Right ventricle myocardium inferior (tissue), 1 donor: ENCODE measurements at places on chromosomes 12 and 14. TPM values are rescaled to one million over a fixed set of nuclear protein-coding genes. Genes with fewer than 3 reads are reported as not detected.

DNA sequence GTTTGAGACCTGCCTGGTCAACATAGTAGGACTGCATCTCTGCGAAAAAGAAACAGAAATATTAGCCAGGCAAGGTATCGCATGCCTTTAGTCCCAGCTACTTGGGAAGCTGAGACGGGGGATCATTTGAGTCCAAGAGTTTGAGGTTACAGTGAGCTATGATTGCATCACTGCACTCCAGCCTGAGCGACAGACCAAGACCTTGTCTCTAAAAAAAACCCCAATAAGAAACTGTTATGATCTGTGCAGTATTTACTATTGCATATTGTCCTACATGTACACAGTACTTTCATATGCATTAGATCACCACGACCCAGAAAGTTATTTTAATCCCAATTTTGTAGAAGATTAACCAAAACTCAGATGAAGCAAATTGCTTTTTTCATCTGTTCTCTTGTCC is 187.5 kb downstream of the PCNX1 start:
- DNase-seq, result no peak

DNA sequence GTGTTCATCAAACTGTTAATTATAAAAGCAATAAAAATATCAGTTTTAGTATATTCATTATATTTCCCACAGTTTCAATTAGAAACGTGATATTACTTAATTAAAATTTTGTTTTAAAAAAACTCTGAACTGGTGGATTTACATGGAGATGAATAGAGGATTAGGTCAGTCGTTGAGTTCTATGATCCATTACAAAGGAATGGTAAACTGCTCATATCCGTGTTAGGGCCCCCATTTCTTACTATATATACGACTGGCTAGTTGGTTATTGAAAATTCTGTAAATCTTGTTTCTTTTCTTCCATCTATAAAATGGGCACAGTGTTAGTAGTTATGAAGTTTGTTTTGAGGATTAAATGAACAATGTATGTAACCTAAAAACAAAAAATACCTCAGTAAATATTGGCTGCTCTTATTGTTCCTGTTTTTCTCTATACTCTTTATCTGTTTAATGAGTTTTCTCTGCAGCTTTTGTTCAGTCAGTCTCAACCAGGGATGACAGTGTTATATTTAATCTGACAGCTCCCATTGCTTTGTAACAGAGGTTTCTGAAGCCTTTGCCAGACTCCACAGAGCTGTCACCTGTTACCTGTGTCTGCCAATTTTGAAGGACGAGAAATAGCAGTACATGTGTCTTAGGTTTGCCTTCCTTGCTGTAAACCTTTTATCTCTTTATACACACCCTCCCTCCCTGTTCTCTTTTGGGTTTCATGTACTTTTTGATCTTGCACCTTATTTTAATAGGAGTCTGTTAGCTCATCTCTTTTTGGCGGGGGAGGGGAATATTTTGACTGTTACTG is 41.5 kb downstream of the FRS2 start:
- no peak for DNase-seq

DNA sequence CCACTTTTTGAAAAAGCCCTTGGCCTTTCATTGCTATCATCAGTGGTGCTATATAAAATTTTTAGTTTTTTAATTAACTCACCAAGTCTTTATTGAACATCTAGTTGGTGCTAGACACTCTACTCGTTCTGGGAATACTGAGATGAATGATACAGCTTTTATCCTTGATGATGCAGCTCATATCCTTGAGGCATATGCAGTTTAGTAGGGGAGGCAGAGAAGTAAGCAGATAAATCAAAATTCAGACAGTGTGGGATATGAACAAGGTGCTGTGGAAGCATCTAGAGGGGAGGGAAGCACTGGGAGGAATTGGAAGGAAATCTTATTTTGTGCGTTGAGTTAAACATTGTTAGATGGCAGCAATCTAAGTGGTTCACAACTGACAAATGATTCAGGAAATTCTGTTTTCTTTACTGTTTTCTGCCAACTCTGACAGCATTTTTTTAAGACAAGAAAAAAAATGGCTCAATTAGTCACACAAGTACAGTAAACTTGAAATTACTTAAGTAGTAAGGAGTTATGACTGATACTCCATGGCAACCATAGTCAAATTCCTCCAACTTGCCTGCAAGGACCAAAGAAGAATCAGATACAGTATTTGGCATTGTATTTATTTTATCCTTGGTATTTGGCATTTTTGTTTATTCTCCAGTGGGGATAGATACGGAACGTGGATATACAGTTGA is 119.2 kb downstream of the TMTC2 start:
- no peak for DNase-seq

DNA sequence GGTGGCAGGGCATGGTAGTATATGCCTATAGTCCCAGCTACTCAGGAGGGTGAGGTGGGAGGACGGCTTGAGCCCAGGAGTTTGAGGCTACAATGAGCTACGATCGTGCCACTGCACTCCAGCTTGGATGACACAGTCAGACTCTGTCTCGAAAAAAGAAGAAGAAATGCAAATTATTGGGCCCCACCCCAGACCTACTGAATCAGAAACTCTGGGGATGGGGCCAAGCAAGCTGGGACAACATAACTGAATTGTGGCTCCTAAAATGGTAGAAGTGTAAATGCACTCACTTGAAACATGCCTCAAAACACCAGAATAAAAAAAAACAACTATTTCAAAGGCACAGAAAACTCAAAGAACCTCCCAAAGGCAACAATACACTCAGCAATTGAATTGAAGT is 37.0 kb downstream of the CIT start:
- no peak for DNase-seq

GRCh38 chr12:14803011-14803829 is at the start of the genes C12orf60 and WBP11:
C12orf60 (plus strand) TSS chr12:14803670; CDS start chr12:14822936, 19,266 bp downstream.
WBP11 (minus strand) TSS chr12:14803478; CDS start chr12:14801383, 2,095 bp downstream.
- peak; percentile 95 for DNase-seq

DNA sequence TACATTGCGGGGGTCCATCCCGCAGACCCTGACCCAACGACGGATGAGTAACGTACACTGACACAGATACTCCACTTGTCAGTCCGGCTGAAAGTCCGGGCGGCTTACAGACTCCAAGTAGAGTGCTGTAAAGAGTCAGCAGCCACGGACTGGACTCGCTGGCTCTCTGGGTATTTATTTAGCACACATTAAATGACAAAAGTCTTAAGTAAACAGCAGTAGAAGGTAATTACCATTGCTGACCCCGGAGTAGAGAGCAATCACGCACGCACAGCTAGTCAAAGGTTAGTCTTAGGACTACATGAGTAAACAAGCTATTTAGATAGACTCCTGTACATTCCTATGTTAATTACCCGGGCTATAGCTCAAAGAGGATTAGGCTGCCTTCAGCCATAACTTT is 780.9 kb downstream of the RPS29 start:
- no peak for DNase-seq

DNA sequence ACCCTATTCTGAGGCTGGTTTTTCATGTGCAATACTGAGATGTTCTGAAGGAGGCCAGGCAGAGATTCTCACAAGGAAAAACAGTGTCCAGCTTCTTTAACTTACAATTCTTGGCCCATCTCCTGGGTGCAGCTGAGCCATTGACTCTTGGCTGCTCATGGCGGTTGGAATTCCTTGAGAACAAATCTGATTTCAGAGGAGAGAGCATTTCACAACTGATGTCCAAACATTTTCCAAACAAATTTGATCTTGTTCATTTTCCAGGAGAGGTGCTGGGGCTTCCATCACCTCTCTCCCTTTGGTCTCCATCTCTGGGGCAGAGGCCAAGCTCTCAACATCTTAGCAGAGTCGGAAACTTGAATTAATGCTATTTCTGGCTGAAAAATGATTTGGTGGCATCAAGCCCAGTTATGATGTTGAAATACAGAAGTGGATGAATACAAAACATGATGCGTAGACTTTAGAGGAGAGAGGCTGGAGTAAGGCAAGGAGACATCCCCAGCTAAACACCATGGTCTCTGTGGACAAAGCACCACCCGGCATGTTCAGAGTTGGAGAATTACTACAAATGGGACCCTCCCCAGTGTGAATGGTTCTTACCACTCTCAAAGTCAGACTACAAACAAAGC is 593.0 kb downstream of the VRK1 start:
- no peak for DNase-seq

DNA sequence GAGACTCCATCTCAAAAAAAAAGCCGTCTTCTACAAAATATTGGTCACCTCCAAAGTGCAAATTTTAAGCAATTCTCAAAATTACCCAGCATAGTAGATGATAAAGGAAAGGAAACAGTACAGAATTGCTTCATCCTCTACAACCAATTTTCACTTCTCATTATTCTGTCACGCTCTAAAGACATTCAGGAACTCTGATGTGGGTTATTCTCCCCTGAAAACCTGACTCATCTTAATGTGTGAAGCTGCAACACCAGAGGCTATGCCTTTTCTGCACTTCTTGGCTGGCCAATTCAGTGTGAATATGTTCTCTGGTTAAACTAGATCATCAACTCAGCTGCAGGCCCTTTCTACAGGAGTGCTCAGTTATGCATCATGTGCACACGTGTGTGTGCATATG is 11.0 kb downstream of the PTGER2 start:
- no peak for DNase-seq

DNA sequence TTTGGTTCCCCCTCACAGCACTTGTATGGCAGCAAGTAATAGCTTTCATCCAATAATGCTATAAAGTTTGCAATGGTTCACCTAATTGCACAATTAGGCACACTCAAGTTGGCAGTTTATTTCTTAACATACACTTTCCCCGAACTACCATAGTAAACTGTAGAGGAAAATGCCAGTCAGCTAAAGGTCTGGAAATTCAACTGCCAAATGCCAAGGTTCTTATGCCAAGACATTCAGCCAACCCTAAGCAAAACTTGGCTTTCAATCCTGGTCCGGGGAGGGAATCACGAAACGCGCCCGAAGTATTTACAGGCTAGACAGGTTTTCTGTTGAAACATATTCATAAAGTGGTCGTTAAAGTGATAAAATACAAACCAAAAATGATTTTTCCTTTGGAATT is 1512.4 kb upstream of the FLRT2 start:
- no peak for DNase-seq

- DNase-seq, result no peak
These were observed 26.4 kb downstream of the KCNK13 start for GRCh38 chr14:90088176-90088575.

DNA sequence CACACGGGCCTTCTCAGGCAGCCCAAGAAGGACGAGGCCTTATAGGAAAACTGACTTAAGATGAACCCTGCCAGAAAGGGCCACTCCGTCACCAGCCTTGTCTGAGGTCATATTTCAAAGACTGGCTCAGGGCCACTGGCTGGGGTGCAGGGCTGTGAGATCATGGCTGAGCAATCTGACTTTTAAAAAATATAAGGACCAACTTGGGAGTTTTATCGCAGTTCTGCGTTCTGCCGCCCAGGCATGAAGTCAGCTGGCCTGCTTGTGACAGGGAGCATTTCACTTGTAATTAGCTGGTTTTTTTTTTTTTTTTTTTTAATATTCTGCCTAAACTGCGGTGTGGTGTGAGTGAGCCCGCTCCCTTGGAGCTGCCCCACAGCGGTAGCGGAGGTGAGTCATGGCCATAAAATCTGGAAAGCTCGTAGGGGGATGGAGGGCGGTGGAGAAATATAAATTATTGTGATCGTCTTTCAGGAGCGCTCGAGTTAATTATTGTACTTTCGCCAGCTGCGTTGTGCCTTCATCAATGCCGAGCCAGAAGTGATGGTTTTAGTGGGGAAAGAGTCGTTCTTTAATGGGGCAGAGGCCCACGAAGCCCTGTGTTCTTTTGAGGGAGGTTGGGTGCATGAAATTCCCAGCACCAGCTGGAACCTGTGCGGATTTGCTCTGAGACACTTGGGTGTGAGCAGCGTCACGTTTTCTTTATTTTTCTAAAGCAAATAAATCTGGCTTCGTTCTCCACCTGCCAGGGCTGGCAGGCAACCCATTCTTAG is 231.9 kb downstream of the C12orf75 start:
- DNase-seq, result no peak

DNA sequence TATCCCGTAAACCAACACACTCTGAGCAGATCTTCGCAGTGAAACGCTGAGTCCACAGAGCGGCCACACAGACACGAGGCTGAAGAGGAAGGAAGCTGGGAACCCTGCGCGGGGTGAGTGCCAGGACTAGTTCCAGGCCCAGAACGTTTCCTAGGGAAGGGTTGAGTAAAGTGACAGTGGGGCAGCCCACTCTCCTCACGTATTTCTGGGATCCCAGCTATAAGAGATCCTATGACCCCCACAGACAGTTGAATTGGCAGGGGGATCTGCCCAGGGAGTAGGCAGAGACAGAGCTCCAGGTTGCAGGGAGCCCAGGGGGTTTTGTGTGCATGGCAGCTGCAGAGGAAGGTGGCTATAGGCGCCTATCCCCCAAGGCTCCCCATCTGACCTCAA is 51.1 kb downstream of the GTF2A1 start:
- DNase-seq, result peak; percentile 86

- DNase-seq, result no peak
These were observed 148.0 kb upstream of the FOXN3 start for GRCh38 chr14:89564989-89565388.

GRCh38 chr12:108462686-108463085 is 52.4 kb upstream of the FICD start:
- DNase-seq, result no peak

DNA sequence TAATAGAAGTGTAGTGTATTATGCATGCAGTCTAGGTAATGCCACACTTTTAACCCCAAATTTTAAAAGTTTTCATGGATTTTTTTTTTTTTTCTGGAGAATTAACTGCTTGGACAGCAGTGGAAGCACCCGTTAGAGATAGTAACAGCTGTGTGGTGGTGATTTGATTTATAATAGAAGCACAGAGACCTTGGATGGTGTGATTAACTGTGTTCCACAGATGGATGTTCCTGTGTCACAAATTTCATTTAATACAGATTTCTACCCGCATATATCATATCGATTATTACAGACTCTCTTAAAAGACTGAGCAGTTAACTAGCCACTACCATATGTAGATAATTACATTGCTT is 47.0 kb downstream of the IFT81 start:
- no peak for DNase-seq

GRCh38 chr14:63727231-63727735 is 582 bp downstream of the SGPP1 start:
- peak; percentile 77 for DNase-seq

GRCh38 chr12:27274706-27275105 is 30.6 kb downstream of the STK38L start:
- no peak for DNase-seq

GRCh38 chr12:98408681-98409080 is 106.7 kb upstream of the TMPO start:
- DNase-seq, result no peak

GRCh38 chr12:31590642-31591379 is at the start of gene DENND5B:
DENND5B (minus strand) TSS chr12:31591136; CDS start chr12:31590832, 304 bp downstream.
- peak; percentile 86 for DNase-seq

- DNase-seq, result no peak
These were observed 8.6 kb upstream of the SNAPC1 start for GRCh38 chr14:61753631-61754030.

The GZMB gene
- 1.8 TPM for total RNA-seq

The DNAH10 gene
- total RNA-seq, result 0.22 TPM

The OAS2 gene
- 5.0 TPM for total RNA-seq

The ATL1 gene
- 1.1 TPM for total RNA-seq

The PIANP gene
- 0.27 TPM for total RNA-seq

The PRB3 gene
- not detected for total RNA-seq

The FGF6 gene
- not detected for total RNA-seq

The OTX2 gene
- not detected for total RNA-seq

The IAPP gene
- total RNA-seq, result not detected

The DLK1 gene
- 52.3 TPM for total RNA-seq

The TMEM132D gene
- total RNA-seq, result not detected

The STAT2 gene
- total RNA-seq, result 31.6 TPM

The PIK3C2G gene
- not detected for total RNA-seq

The GLT8D2 gene
- total RNA-seq, result 8.8 TPM

The PPP1R1A gene
- total RNA-seq, result 239 TPM

The KSR2 gene
- total RNA-seq, result not detected

The SERPINA12 gene
- not detected for total RNA-seq

The MAP3K9 gene
- total RNA-seq, result 1.7 TPM
